ENCODE measurements at places on chromosomes 12 and 14.

- no peak for DNase-seq
Observed at GRCh38 chr14:101328412-101329028, 232.8 kb upstream of the DIO3 start.

GRCh38 chr12:127230843-127231260 is 1036.1 kb upstream of the TMEM132C start:
- DNase-seq, result no peak

DNA sequence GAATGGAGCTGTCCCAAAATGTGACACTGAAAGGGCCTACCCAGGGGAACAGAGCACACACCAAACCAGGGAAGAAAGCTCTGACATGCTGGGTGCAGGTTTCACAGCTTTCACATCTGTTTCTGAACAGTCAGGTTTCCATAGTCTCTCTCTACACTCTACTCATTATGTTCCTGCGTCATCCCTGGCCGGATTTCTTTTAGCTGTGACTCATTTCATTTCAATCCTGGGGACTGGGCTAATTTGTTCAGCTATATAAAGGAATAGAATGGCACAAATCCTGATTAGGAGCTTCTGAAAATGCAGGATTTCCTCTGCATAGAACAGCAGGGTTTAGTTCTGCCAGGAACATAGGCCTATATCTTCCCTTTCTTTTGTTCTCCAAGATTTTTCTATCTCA is 649.8 kb downstream of the RPS29 start:
- no peak for DNase-seq

- no peak for DNase-seq
Observed at GRCh38 chr12:51806896-51807295, 41.6 kb downstream of the FIGNL2 start.

DNA sequence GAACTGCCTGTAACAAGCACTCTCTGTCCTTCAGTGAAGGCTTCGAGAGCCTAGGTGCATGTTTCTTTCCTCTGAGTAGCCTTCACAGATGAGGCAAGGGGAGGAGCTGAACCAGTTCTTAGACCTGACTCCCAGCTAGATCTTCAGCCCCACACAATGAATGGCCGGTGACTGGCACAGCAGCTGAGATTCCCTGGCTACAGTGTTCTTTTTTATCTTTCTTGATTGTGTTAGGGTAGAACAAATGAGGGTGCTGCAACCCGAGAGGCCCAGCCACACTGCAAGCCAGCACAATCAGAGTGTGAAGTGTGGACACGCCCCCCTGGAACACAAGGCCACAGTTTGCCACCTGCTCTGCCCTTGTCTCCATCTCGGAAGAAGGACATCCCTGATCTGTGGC is 19.1 kb upstream of the COL2A1 start:
- DNase-seq, result no peak

GRCh38 chr12:105835580-105836241 is 303.0 kb downstream of the NUAK1 start:
- no peak for DNase-seq

- DNase-seq, result no peak
Observed at GRCh38 chr12:130965668-130966067, 12.0 kb downstream of the ADGRD1 start.

DNA sequence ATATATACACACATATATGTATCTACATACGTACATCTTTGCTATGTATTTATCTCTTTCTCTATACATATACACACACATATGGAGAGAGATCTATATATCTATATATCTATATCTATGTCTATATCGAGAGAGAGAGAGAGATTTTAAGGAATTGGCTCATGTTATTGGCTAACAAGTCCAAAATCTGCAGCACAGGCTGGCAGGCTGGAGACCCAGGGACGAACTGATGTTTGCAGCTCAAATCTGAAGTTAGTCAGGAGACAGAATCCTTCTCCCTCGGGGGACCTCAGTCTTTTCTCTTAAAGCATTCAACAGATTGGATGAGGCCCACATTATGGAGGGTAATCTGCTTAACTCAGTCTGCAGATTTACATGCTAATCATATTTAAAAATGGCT is 40.7 kb upstream of the DACT1 start:
- DNase-seq, result no peak

DNA sequence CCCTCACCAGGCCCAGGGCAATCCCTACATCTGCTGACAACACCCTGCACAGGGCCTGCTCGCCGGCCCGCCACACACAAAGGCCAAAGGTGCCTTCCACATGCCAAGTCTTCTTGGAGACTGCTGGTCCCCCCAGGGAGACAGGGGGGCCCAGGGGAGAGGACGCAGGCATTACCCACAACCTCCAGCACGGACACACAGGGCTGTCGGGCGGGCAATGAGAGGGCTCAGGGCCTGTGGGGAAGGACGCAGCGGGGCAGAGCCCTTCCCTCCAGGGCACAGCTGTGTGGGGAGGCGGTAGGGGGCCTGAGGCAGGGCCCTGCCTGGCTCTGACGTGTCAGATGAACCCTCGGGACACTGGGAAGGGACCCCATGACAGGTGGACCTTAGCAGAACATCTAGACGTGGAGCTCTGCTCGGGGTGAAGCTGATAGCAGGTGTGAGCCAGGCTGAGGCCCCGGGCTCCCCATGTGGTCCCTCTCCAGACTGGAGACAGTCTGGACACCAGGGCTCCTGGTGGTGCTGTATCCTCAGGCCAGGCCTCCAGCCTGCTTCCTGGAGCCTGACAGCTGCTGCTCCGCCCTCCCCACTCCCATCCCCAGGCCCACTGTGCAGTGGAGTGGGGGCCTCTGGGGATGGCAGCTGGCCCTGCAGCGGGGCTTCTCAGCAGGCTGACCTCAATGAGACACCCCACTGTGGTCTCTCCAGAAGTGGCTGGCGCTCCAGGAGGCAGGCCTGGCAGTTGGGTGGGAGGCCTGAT is 31.6 kb upstream of the NUDT14 start:
- DNase-seq, result no peak

GRCh38 chr14:76917158-76917596 is 91.0 kb downstream of the LRRC74A start:
- DNase-seq, result no peak

DNA sequence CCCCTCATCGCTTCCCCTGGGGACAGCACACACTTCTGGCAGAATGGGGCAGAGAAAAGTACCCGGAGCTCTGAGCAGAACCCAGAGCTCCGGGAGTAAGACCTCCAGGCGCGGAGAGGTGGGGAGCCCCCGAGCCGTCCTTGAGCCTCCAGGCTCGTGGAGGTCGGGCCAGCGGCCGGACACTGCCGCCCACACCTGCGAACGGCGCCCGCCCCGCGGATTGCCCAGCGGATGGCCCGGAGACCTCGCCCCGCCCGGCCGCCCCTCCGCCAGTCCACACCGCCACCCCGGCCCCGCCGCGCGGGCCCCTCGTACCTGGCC is 344 bp downstream of the SPTLC2 start:
- no peak for DNase-seq

- DNase-seq, result no peak
Observed at GRCh38 chr14:98290596-98290995, 981.4 kb downstream of the BCL11B start.

DNA sequence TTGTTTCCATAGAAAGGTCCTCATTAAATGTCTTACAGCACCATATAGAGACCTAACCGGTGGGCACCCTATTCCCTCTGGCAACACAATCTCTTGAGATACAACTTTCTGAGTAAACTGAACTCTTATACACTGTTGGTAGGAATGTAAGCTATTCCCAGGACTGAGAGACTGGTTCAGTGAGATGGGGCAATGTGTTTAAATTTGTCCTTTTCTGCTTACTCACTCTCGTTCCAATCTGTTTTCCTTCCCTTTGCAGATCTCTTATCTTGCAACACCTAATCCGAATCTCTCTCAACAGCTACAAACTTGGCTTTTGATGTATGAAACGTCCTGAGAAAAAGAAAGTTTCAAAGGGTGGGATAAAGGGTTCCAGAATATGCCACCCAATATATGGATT is 26.1 kb upstream of the ETV6 start:
- DNase-seq, result no peak

DNA sequence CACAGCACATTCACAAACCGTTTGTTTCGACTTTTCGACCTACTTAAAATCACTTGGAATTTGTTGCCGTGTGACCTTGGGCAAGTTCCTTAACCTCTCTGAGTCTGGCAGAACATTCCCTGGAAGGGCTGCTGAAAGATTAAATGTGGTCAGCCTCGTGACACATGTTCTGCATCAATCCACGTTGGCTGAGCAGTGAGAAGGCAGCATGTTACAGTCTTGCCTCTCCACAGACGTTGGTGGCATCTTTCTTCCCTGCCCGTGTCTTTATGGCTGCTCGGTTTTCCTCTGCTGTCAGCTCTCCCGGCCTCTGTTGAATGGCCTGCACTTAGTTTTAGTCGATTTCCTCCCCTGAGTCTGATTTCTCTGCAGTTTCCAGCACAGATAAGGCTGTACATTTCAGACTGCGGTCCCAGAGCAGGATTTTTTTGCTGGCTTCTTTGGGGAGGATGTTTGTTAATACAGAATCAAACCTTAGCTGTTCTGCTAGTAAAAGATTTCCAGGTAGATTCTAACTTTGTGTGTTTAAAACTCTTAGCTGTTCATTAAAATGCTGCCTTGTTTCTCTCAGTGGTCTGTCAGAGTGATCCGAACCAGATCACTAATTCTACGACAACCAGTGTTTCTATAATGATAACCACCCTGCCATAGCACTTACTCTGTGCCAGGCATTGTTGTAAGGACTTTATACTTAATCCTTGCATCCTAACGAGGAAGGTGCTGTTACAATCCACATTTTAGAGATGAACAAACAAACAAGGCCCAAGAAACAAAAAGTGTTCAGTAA is 217.1 kb downstream of the CHST11 start:
- no peak for DNase-seq

GRCh38 chr12:31312431-31312830 is 13.5 kb downstream of the SINHCAF start:
- DNase-seq, result no peak
